ENCODE measurements at places on chromosomes 3 and 15.

DNA sequence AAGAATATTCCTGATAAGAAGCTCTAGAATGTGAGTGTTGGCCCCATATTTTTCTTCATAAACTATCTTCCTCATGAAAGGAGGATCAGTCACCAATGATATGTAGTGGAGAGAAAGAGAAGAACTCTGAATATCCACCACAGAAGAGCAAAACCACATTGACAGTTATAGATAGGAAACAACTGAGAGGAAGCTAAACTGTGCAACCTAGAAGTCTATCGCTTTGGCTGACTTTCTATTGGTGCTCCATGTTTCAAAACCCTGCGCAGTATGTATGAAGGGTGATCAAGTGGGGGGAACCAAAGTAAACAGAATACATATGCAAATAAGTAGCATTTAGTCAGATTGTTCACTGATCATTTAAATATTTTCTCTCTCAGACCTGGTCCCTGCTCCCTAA, 41.0 kb upstream of the ZNF280D start:
- no peak for DNase-seq

DNA sequence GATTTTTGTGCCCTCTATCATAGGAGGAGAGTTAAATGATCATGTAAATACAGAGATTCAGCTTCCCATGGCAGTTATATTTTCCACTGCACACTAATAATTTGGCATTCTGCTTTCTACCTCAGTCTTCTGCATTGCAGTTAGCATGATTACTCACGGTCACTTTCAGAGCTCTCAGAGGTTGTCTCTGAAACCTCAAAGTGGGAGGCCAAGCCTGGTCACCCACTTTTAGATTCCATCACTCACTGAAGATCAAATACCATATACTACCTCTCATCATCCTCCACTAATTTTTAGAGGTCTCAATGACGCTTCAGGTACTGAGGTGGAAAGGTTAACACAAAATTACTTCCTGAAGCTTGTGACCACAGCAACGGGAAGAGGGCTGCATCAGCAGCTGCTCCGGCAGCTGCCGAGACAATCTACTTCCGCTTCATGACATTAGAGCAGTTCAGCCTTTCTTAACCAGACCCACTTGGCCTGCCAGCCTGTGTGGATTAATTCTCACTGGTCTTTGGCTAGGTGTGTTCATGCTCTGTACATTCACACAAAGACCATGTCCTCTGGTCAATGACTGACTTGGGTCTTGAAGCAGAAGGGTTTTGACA, 416.4 kb upstream of the PDZRN3 start:
- no peak for DNase-seq

DNA sequence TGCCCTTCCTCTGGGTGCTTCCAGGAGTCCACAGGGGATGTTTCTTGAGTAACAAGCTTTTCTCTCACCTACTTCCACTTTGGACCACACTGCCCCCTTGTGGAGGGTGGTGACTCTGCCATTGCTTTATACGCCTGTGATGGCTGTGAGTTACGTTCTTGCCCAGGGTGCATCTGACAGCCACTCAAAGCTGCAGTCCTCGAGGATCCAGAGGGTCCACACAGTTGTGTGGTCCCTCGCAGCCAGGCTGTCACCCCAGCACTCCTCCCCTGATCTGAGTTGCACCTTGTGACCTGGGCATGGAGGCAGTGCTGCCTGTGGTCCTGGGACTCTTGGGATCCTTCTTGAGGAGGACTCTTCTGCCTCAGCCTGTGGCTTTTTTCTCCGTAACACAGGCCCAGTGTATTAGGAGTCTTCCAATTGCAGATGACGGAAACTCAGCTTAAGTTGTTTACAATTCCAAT, 23.4 kb downstream of the FOXL2 start:
- DNase-seq: peak; percentile 92

- DNase-seq: no peak
Observed at GRCh38 chr15:69392352-69392751, 21.8 kb upstream of the KIF23 start.

All from posterior vena cava (tissue), 2 donors.